ENCODE measurements at places on chromosomes 12 and 14.

DNA sequence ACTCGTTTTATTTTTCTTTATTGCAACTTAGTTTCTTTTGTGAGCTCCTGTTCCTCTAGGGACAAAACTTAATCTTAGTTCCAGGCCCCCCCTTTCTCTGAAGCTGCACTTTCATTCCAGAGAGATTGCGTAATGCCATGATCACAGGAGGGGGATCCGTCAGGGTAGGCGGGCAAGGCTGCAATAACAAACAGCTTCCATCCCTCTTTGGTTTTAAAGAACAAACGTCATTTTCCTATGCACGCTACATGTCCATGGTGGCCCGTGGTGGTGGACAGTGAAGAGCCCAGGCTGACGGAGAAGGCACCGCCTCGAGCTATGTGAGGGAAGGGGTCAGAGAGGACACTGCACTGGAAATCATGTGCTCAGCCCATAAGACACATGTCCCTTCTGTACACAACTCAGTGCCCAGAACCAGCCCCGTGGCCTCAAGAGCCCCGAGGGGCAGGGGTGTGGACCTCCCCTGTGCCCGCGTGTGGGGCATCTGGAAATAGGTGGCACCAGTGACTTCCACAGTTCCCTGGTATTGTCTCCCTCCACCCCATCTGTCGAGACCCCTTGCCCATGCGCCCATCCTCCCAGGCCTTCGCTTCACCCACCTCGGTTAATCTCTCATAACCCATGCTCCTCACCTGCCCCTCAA is 161.4 kb downstream of the ADGRD1 start:
- DNase-seq, result no peak

DNA sequence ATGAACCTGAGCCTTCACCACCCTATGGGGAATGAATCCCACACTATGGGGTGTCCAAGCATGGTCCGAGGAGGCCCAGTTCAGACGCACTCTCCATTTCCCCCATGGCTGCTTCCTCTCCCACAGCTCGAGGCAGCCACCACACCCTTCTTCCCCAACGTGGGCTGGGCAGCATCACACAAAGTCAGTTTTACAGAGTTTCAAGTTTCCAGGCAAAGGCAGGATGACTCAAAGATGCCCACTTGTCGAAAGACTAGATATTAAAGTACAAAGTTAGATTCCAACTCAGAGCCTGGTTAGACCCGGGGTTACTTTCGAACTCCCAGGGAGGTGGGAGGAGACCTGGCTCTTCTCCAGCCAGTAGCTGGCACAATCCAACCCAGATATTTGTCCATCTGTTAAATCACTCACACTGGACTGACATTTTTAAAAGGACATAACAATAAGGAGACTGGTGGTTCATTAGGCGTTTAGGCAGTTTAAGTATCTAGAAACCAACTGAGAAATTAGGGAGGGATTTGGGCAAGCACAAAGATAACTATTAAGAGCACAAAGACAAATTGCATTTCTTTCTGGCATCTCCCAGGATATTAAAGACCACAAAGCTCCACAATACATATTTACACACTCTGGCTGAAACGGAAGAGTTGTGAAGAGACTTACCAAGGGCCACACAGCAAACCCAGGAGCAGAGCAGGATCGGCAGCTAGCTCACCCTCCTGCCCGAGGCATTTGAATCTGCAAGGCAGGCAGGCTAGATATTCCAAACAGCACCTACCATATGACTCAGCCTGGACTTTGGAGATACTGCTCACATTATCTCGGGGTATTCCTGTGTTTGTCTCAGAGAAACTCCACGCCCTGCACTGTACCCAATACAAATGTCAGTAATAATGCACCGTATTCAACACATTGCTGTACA is 34.8 kb downstream of the TMCC3 start:
- no peak for DNase-seq

- DNase-seq, result no peak
These were observed 104.0 kb downstream of the ETNK1 start for GRCh38 chr12:22728987-22729386.

DNA sequence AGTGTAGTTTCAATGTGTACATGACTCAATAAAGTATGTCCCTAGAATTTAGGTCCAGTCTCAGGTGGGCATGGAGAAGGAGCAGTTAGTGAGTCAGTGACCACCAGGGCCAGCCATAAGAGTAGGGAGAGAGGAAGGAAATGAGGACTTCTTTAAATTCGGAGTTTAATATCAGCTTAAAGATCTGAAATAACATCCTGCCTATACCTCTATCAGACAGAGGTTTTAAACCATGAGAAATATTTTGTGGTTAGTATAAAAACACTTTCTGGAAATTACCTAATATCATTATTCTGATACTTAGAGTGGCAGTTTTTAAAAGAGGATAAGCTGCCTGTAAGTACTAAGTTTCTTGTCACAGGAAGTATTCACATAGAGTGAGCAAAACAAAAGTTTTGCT is 61.7 kb upstream of the ST8SIA1 start:
- no peak for DNase-seq

- DNase-seq, result no peak
These were observed 96.8 kb downstream of the MYRFL start for GRCh38 chr12:69921831-69922230.

DNA sequence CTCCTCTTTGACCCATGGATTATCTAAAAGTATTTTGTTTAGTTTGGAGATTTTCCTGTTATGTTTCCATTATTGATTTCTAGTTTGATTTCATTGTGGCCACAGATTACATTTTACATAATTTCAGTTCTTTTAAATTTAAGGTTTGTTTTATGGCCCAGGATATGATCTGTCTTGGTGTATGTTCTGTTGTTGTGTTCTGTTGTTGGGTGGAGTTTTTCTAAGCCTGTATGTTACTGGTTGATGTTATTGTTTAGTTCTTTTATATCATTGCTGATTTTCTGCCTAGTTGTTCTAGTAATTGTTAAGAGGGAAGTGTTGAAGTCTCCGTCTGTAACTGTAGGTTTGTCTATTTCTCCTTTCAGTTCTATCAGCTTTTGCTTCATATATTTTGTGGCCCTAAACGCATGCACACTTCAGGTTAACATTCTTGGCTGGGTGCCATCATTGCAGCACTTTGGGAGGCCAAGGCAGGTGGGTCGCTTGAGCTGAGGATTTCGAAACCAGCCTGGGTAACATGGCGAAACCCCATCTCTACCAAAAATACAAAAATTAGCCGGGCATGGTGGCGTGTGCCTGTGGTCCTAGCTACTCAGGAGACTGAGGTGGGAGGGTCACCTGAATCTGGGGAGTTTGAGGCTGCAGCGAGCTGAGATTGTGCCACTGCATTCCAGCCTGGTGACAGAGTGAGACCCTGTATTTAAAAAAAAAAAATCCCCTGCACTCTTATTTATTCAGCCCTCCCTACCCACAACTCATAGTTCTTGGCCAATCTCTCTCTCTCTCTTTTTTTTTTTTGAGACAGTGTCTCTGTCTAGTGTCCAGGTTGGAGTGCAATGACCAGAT is 28.1 kb upstream of the CFL2 start:
- no peak for DNase-seq

DNA sequence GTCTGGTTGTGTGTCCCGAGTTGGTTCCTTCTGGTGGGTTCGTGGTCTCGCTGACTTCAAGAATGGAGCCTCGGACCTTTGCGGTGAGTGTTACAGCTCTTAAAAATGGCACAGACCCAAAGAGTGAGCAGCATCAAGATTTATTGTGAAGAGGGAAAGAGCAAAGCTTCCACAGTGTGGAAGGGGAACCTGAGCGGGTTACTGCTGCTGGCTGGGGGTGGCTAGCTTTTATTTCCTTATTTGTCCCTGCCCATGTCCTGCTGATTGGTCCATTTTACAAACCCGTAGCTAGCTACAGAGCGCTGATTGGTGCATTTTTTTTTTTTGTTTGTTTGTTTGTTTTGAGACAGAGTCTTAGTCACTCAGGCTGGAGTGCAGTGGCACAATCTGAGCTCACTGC is 29.3 kb downstream of the FGF6 start:
- DNase-seq, result no peak

- no peak for DNase-seq
These were observed 97.0 kb downstream of the SCARB1 start for GRCh38 chr12:124766727-124767065.

GRCh38 chr12:52521175-52521567 is 977 bp upstream of the KRT5 start:
- no peak for DNase-seq

GRCh38 chr12:73307260-73307659 is 1035.1 kb downstream of the TRHDE start:
- no peak for DNase-seq

- no peak for DNase-seq
These were observed 68.5 kb upstream of the CAPRIN2 start for GRCh38 chr12:30823156-30823699.

DNA sequence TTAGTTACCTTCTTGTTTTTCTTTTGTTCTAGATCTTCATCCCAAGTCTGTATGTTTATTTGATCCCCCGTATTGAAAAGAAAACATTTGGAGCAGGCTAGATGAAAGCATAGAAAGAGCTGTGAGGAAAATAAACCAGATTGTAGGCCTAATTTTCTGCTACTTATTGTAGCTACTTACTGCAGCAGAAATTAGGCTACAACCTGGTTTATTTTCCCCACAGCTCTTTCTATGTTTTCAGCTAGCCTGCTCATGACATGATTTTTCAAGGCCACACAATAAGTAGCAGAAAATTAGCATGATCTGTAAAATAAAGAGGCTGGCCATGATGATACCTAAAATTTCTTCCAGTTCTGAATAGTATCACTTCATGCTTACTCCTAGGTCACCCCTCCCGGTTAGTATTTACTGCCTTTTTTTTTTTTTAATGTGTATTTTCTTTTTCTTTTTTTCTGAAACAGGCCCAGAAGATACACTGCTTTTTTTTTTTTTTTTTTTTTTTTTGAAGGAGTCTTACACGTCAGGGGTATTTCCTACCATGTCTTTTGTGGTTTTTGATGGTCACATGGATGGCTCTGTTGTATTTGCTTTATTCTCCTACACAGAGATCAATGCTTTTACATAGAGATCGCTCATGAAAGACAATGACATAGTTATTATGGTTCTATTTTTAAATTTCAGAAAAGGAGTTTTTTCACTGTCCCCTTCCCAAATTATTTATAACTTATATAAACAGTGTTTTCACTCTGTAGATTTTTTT is 32.3 kb downstream of the BHLHE41 start:
- no peak for DNase-seq

DNA sequence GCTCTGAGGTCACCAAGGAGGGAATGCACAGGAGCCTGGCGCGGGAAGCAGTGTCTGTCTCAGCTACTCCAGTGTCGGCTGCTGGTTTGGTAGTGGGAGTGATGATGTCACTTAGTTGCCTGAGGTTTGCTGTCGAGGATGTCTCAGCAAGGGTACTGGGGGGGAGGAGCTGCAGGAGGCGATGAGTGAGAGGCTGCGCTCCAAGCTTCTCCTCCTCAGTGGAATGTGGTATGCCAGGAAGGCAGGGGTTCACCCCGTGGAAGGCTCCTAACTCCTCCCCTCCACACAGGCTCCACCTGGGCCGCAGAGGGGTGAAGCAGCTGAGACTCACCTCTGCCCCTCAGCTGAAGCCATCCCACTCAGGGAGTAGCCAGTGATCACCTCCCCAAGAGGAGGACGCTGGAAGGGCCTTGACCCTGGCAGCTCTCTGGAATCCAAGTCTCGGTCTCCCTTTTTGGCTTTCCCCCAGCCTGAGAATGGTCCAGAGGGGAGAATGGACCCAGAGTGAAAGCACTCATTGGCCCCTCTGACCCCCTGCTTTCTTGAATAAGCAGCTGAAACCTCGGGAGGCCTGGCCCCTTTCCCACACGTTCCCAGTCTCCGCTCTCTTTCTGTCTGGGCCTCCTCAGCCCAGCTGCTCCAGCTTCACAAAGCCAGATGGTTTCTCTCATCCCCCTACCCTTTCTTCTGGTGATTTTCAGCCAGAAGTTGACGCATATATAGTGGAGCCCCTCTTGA is 178.9 kb upstream of the FKBP4 start:
- DNase-seq, result no peak

DNA sequence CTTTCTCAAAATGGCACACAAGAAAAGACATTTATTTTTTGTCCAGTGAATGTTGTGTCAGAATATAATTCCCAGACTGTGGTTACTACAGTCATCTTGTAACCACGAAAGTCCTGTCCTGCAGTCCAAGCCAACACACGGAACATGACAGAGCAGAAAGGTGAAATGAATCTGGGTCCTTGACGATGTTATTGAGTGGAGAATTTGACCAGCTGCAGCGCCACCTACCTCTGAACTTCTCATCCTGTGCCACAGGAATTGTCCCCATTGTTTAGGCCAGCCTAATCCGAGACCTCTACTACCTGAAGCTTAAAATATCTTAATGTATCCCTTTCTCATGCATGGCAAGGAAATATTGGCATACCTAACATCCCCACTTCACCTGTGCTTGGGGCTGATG is 64.1 kb upstream of the OTX2 start:
- no peak for DNase-seq

GRCh38 chr12:27434673-27435565 is 11.6 kb upstream of the SMCO2 start:
- DNase-seq, result no peak

DNA sequence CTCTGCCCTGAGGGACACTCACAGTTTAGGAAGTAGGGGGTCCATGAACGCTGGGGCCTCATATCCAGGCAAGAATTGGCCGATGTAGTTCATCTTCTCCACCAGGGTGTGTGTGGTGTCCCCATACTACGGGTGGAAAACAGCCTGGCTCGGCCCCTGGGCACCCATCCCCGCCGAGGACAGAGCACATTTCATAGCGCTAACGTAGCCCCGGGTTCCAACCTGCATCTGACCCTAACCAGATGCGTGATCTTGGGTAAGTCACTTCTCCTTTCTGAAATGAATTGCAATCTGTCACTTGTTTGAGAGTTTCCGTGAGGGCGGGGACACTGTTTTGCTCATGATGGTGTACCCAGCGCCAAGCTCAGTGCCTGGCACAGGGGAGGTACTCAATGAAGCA is 9.0 kb downstream of the HPD start:
- DNase-seq, result no peak

DNA sequence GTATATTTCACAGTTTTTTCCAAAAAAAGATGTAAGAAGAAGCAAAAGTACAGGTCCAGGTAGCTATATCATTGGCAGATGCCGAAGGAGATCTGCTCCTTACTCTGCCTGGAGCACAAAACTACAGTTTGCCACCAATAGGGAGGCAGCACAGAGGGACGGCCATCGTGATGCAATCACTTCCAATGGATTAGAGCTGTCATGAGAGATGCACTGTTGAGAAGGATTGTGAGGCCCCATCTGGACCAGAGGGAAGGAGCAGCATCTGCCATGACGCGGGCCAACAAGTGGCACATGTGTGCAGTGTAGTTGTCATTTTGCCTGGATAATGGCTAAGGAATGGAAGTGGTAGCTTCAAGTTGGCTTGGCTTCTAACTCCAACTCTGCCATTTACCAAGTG is 318.8 kb upstream of the FKBP4 start:
- no peak for DNase-seq
